NCI-H526 treated with DMSO at 0.1 percent for 48 hours (cell line): ENCODE measurements at places on chromosomes 7 and 10.

- DNase-seq = peak; percentile 75
Observed at GRCh38 chr10:101693651-101693977, 1.4 kb downstream of the FBXW4 start.

DNA sequence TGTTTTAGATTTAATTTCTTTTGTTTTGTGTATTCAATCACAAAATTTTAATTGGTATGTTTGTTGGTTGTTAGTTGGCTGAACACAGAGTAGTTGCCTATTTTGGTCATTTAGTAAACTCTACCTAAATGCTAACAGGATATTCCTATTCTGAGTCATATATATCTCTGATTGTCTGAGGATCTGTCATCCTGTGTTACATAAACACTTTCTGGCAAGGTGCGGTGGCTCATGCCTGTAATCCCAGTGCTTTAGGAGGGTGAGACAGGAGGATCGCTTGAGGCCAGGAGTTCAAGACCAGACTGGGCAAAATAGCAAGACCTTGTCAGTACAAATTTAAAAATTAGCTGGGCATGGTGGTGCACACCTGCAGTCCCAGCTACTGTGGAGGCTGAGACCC, 178.6 kb downstream of the PLCE1 start:
- no peak for DNase-seq

- no peak for DNase-seq
Observed at GRCh38 chr10:101013365-101013825, 13.8 kb downstream of the LZTS2 start.

- DNase-seq = no peak
Observed at GRCh38 chr7:130966246-130967009, 232.4 kb upstream of the KLF14 start.

DNA sequence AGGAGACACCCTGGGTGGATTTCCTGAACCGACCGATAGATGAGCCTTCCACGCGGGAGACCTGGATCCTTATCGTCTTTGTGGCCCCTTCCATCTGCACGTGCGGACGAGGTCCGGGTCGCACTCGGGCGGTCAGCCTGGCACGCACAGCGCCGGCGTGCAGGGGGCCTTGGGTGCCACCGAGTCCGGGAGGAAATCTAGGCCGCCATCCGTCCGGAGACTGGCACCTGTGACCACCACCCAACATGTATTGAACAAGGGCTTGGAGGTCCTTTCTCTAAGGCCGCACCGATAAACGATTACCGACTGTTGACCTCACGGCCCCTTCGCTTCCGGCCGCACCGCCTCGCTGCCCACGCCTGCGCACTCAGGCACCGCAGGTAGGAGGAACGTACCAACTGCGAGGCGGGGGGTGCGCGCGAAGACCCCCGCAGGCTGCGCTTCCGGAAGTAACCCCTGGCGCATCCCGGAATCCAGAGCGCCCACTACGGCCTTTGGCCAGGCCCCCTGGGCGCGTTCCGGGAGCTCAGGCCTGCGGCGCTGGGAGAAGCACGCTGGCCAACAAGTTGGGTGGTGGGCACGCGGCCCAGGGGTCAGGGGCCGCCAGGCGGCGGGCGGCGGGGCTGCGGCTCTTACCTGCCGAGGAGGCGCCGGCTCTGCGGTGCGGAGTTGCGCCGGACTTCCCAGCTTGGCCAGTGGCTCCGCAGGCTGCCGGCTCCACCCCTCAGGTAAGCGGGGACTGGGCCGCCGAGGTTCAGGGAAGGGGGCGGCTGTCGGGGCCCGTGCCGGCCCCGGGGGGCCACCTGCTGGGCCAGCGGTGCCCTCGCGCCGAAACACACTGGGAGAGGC, at the start of the genes ACTR3C and LRRC61:
ACTR3C (minus strand) TSS at position 713 of the 849 bp plus-strand sequence. CDS start 28,249 bp downstream, outside the sequence.
LRRC61 (plus strand) TSS at position 523 of the 849 bp plus-strand sequence. CDS start 13,507 bp downstream, outside the sequence.
- peak; percentile 71 for DNase-seq

- DNase-seq = no peak
Observed at GRCh38 chr10:101120884-101121653, 10.0 kb upstream of the TLX1 start.

GRCh38 chr7:664997-665735, 61.3 kb upstream of the DNAAF5 start:
- peak; percentile 1 for DNase-seq

GRCh38 chr7:134444198-134444960, 14.5 kb downstream of the AKR1B1 start:
- no peak for DNase-seq

DNA sequence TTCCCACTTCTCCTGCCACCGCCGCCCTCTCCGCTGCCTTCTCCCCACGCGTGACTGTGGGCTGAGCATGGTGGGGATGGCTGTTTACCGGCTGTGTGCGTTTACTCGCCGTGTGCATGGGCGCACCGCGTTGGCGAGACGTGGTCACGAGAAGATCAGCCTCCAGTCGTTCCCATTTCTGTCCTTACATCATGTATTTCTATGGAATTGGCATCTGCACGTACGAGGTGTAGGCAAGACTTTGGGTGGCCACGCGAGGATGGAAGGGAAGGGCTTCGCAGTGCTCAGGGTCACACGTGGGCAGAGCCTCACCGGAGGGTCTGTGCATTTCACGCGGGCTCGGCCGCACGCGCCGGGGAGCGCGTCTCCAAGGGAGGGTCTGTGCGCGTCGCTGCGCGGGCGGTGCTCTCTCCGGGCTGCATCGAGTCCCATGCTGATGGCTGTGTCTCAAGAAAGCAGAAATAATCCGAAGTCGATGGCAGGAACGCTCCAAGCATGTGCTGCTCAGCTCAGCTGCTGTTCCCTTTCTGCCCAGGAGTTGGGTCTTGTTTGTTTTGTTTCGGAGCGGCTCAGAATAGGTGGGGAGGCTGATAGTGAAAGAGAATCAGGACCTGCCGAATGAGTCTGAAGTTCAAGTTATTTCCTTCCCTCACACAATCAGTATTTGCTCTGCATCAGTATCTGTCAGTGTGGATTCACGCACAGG, 973 bp downstream of the CAMK1D start:
- DNase-seq = no peak

- no peak for DNase-seq
Observed at GRCh38 chr7:136566491-136566890, 302.0 kb upstream of the CHRM2 start.

- no peak for DNase-seq
Observed at GRCh38 chr10:103493916-103494877, 692 bp downstream of the NEURL1 start.

DNA sequence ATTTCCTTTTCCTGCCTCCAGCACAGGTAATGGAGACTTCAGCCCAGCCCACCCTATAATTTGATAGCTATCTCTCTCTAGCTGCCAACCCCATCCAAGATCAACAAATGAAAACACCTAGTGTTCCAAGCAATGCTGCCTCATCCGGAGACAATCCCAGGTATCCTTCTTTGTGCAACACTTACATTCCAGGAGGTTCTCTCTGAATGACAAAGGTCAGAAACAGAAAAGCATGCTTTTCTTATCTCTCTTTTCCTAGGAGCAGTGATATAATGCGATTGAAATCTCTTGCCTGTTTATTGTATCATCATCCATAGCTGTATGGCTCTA, 699.3 kb downstream of the INHBA start:
- no peak for DNase-seq

DNA sequence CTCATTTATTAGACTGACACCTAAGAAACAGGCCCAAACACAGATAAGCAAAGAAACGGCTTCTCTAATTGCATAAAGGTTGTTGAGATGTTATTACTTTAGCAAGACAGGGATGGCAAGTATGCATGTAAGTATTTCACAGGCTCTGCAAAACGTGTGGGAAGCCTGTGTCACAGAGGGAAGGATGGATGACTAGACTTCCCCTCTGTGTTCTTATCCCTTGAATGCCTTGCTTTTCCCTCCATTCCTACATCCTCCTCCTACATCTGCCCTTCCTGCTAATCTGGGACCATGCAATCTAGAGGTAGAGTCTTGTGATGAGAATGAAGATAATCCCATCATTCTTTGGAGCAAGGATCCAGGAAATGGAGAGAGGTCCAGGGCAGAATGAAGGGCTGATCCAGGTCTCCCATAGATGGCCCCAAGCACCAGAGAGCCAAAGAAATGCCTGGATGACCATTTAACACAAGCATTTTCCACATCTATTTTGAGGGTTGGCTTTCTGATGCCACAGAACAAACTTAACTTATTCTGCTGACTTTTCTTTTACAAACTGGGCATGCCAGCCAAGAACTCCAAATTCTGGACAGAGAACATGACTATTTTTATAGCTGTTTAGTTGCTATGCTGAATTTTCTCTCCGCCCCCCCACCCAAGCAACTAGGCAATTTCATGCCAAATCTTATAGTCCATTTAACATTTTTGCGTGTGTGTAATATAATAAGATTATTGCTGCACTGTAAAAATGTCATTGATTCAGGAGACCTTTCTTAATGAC, 48.1 kb downstream of the NRP1 start:
- DNase-seq = no peak

GRCh38 chr10:46069771-46070463, 23.8 kb upstream of the MSMB start:
- DNase-seq = no peak
